ENCODE measurements at places on chromosomes 7 and 10. TPM values are rescaled to one million over a fixed set of nuclear protein-coding genes. Genes with fewer than 3 reads are reported as not detected.
A peak's percentile ranks its signal among the peaks of the same experiment; 100 is the strongest.

Gene DENND2A
- total RNA-seq, result 29.8 TPM

DNA sequence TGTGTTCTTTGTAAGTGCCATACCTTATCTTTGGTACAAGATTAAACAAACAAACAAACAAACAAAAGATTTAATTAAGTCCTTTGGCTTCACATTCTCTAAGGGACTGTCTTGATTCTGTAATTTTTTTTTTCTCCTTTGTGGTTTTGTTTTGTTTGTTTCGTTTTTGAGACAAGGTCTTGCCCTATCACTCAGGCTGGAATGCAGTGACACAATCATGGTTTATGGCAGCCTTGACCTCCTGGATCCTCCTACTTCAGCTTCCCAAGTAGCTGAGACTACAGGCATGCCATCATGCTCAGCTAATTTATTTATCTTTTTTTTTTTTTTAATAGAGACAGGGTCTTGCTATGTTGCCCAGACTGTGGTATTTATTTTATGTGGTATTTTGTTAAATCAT, 165.8 kb downstream of the LRRC4 start:
- H3K36me3 ChIP-seq, result peaks cover 3% of the 10 kb centered on the region
- no peaks in the 10 kb centered on the region for H3K27me3 ChIP-seq
- DNase-seq, result no peak
- H3K27ac ChIP-seq, result no peak overlapping the region

Gene ASB4
- total RNA-seq, result 0.21 TPM

Gene RET
- 2.5 TPM for total RNA-seq

DNA sequence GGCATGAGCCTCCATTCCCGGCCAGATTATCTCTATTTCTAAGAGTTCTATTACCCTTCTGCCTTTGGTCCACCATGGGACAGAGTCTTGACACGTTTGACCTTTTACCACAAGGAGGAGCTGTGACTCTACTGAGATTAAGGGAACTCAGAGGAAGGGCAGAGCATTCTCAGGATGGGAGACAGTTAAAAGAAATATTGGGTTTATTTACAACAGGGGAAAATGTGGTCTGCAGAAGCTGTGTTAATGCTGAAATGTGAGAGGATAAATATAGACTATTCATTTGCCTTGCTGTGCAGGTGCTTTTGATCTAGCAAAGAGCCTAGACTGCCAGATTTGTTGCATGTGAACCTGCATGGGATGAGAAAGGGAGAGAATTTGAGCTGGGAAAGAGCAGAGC, 45.8 kb upstream of the PRSS58 start:
- H3K4me3 ChIP-seq, result no peak overlapping the region
- DNase-seq, result no peak
- H3K27ac ChIP-seq, result no peak overlapping the region

- H3K27ac ChIP-seq, result no peak overlapping the region
- no peak overlapping the region for H3K4me3 ChIP-seq
- H3K4me1 ChIP-seq, result peaks cover 10% of the 10 kb centered on the region
- no peak for DNase-seq
- no peaks in the 10 kb centered on the region for H3K36me3 ChIP-seq
These were observed 16.7 kb downstream of the INPP5A start for GRCh38 chr10:132554053-132554990.

DNA sequence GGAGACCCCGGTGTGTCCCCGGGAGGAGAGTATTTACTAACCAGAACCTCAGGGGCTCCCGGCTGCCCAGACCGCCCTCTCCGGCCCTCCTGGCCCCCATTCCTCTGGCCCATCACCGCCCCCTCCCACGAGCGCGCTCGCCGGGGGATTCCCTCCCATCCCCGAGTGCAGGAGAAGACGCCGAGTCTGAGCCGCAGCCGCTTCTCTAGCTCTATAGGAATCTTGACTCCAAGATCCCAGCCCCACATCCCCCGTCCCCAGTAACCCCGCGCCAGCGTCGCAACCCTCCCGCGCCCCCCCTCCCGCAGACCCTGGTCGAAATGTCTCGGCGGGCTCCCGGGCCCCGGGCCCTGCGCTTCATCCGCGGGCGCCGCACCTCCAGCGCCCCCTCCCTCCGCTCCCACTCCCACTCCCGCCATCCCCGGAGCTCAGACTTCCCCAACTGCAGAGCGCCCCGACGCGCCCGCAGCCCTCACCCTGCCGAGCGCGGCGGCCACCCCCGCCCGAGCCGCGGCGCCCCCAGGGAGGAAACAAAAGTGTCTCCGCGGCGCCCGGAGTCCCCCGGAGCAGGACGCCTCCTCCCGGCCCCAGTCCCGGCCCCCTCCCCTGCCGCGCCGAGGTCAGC, 541 bp downstream of the ELMO1 start:
- H3K4me1 ChIP-seq, result peaks cover 27% of the 10 kb centered on the region
- no peak for DNase-seq
- no peaks in the 10 kb centered on the region for H3K36me3 ChIP-seq
- H3K4me3 ChIP-seq, result peak overlapping the region; percentile 90

- H3K36me3 ChIP-seq, result no peaks in the 10 kb centered on the region
- peaks cover 9% of the 10 kb centered on the region for H3K4me1 ChIP-seq
- no peak overlapping the region for H3K27ac ChIP-seq
- H3K27me3 ChIP-seq, result peaks cover 5% of the 10 kb centered on the region
These were observed 7.0 kb upstream of the CSGALNACT2 start for GRCh38 chr10:43131256-43131655.

GRCh38 chr7:33062023-33062781, at the start of gene NT5C3A:
NT5C3A (minus strand) TSS chr7:33062776; CDS start chr7:33062705, 71 bp downstream.
- H3K4me3 ChIP-seq, result peak within 1 kb of the TSS; percentile 92
- no peak for DNase-seq
- peak within 1 kb of the TSS; percentile 96 for H3K27ac ChIP-seq
- H3K27me3 ChIP-seq, result no peaks in the 10 kb centered on the region
- H3K36me3 ChIP-seq, result peaks cover 20% of the 10 kb centered on the region

DNA sequence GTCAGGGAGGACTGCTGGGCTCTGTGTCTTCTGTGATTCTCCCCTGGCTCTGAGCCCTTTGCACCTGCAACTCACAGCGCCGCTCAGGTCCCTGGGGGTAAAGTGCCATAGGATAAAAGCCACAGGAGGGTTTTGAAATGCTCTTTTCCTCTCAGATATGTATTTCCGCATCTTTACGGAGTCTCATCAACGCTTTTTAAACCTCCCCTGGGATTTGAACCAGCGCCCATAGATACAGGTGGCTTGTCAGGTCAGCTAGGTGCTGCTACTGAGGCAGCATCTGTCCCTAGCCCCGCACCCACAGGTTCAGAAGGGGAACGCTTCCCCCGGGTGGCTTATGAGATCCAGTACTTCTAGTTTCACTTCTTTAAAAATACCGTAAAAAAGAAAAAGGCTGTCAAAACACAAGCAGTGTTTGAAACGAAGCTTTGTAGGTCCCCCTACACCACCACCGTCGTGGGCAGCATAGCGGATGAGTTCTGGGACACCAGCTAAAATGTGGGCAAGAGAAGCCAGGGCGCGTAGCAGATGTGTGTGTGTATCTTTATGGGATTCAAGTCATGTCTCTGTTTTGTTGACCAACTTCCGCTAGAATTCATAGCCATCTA, 173.5 kb downstream of the CUX1 start:
- H3K36me3 ChIP-seq, result no peaks in the 10 kb centered on the region
- H3K4me3 ChIP-seq, result no peak overlapping the region
- no peak overlapping the region for H3K27ac ChIP-seq
- peaks cover 15% of the 10 kb centered on the region for H3K4me1 ChIP-seq

- H3K4me1 ChIP-seq, result no peaks in the 10 kb centered on the region
- H3K36me3 ChIP-seq, result peaks cover 11% of the 10 kb centered on the region
- no peaks in the 10 kb centered on the region for H3K27me3 ChIP-seq
- H3K4me3 ChIP-seq, result no peak overlapping the region
- H3K27ac ChIP-seq, result no peak overlapping the region
These were observed 118.2 kb upstream of the DPP6 start for GRCh38 chr7:153934048-153934447.

Gene OR2A7
- total RNA-seq, result 0.41 TPM

DNA sequence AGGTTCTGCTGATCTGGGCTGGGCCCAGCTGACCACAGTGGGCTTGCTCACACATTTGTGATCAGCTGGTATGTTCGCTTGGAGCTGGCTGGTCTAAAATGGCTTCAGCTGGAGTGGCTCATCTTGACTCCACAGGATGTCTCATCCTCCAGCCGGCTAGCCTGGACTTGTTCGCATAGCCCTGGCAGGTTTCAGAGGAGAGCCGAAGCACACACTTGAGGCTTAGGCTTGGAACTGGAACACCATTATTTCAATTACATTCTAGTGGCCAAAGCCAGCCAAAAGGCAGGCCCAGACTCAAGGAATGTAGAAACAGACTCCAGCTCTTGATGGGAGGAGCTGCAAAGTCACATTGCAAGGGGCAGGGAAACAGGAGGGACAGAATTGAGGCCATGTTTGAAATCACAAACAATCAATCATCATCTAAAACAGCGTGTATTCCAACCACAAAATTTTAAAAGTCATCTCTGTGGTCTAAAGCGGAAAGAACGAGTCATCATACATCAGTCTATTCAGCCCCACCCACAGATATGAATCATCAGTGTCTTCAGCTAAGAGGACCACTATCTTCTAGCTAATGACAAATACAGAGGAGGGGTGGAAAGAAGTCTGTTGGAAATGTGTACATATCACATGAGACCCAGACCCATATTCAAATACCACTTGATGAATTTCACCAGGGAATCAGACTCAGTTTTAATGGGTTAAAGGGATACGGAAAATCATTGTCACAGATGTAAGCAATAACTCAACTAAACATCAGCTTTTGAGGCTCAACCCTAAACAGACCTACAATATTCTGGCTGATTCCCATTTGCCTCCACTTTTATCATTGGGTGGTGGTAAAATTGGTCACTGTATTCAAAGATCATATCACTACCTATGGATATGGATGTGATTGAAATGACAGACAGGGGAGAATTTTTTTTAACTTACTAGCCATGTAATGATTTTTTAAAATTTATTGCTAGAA, 139.0 kb upstream of the MKLN1 start:
- H3K27ac ChIP-seq, result no peak overlapping the region
- no peak for DNase-seq
- no peaks in the 10 kb centered on the region for H3K27me3 ChIP-seq
- H3K4me1 ChIP-seq, result peaks cover 4% of the 10 kb centered on the region
- H3K36me3 ChIP-seq, result no peaks in the 10 kb centered on the region
- no peak overlapping the region for H3K4me3 ChIP-seq

DNA sequence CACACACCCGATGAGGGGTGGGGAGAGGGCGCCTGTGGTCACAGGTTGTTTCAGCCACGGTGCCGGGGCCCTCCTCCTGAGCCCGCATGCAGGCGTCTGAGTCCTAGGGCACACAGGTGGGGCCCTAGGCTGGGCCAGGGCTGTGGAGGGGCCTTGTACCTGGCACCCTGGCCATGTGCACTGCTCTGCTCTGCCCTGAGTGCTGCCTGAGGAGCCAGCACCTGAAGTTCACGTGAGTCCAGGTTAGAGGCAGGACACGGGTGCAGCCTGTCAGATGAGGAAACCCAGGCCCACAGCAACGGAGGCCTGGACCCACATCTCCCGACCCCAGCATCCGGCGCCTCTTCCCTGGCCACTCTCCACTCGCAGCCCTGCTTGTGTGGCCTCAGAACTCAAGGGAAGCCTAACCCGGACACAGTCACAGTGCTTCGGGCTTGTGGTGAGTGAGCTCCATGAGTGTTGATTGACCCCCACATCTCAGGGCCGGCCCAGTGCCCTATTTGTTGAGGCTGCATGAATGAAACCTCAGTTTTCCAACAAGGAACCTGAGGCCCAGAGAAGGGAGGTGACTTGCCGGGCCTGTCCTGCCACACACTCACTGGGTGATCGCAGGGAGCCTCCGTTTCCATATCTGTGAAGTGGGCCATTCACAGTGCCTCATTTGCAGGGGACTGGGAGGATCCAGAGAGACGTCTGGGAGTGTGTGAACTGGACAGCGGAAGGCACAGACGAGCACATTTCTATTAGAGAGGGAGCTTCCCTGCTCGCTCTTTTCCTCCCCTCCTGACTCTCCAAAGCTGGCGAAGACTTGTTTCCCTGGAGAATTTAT, 39.6 kb downstream of the PPIF start:
- H3K27me3 ChIP-seq, result no peaks in the 10 kb centered on the region
- H3K4me1 ChIP-seq, result peaks cover 16% of the 10 kb centered on the region
- no peaks in the 10 kb centered on the region for H3K36me3 ChIP-seq
- peak; percentile 1 for DNase-seq

DNA sequence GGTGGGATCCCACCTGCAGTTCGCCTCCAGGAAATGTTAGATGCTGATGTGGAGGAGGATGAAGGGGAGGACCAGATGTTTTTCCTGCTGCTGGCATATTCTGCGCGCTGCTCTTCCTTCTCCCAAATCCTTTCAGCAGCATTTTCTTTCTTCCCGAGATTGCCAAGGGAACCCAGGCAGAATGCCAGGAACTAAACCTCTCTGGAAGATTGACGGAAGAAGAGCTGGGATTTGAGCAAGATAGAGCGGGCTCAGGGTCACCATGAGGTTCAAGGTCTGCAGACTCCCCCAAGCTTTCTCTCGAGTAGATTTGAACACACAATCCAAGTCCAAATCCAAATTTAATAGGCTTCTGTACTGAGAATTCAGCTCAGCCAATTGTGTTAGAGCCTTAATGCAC, 345.2 kb upstream of the C7orf33 start:
- no peak overlapping the region for H3K4me3 ChIP-seq
- H3K36me3 ChIP-seq, result peaks cover 2% of the 10 kb centered on the region
- DNase-seq, result no peak

- no peak overlapping the region for H3K27ac ChIP-seq
- H3K4me3 ChIP-seq, result no peak overlapping the region
- DNase-seq, result no peak
- no peaks in the 10 kb centered on the region for H3K27me3 ChIP-seq
These were observed 283.6 kb downstream of the SUGCT start for GRCh38 chr7:40418448-40418847.

Gene CDHR3
- total RNA-seq, result 5.4 TPM

Gene FAM13C
- total RNA-seq, result 2.9 TPM

Gene FKBP6
- total RNA-seq, result not detected

- H3K4me3 ChIP-seq, result no peak overlapping the region
- H3K36me3 ChIP-seq, result no peaks in the 10 kb centered on the region
- H3K27me3 ChIP-seq, result no peaks in the 10 kb centered on the region
- peaks cover 7% of the 10 kb centered on the region for H3K4me1 ChIP-seq
These were observed 36.2 kb upstream of the RET start for GRCh38 chr10:43040482-43041256.

GRCh38 chr7:134182078-134182477, 54.9 kb downstream of the LRGUK start:
- no peak overlapping the region for H3K27ac ChIP-seq
- H3K4me3 ChIP-seq, result no peak overlapping the region
- DNase-seq, result no peak
- H3K4me1 ChIP-seq, result no peaks in the 10 kb centered on the region
- no peaks in the 10 kb centered on the region for H3K27me3 ChIP-seq
- H3K36me3 ChIP-seq, result no peaks in the 10 kb centered on the region

Gene NPFFR1
- not detected for total RNA-seq
